ENCODE measurements at places on chromosomes 6 and 20. TPM values are rescaled to one million over a fixed set of nuclear protein-coding genes. Genes with fewer than 3 reads are reported as not detected.

The IL17F gene
- 1.5 TPM for total RNA-seq

The TMEM14B gene
- total RNA-seq, result 99.3 TPM

The MLN gene
- not detected for total RNA-seq

The GHRH gene
- not detected for total RNA-seq

The ADGRF4 gene
- not detected for total RNA-seq

The RSPH4A gene
- not detected for total RNA-seq

The PI3 gene
- total RNA-seq, result not detected
